ENCODE measurements at places on chromosomes 1 and 21.

- no peak for DNase-seq
Observed at GRCh38 chr1:172394811-172395210, 25.7 kb upstream of the C1orf105 start.

- DNase-seq: no peak
Observed at GRCh38 chr1:160789702-160790611, 6.0 kb upstream of the LY9 start.

GRCh38 chr1:46341222-46342083 is 846 bp downstream of the NSUN4 start:
- DNase-seq: no peak

DNA sequence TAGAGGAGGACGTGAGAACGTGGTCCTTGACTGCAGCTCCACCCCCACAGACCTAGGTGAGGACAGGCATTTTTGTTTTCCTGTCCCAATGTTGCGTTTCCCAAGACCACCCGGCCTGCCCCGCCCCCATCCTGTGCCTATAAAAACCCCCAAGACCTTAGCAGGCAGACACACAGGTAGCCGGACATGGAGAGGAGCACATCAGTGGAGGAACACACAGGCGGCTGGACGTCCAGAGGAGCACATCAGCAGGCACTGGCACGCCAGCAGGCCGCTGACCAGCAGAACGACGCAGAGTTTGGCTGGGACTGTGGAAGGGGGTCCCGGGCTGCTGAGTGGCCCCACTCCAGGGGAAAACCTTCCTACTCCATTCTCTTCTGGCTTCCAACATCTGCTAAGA is 12.7 kb upstream of the HMGCL start:
- no peak for DNase-seq

GRCh38 chr1:86703696-86704457 is 499 bp upstream of the SH3GLB1 start:
- DNase-seq: peak; percentile 24

- DNase-seq: no peak
Observed at GRCh38 chr1:67316180-67316902, 8.7 kb downstream of the IL12RB2 start.

- peak; percentile 81 for DNase-seq
Observed at GRCh38 chr1:2044510-2045319, 5.5 kb upstream of the PRKCZ start.

GRCh38 chr1:15704526-15705183 is 20.5 kb downstream of the PLEKHM2 start:
- no peak for DNase-seq

- no peak for DNase-seq
Observed at GRCh38 chr21:26068776-26069175, 101.8 kb downstream of the APP start.

- DNase-seq: no peak
Observed at GRCh38 chr21:45828580-45829570, 152.7 kb upstream of the COL6A1 start.

- no peak for DNase-seq
Observed at GRCh38 chr1:159068886-159069285, 7.7 kb downstream of the AIM2 start.

GRCh38 chr1:33828654-33829053 is 35.2 kb upstream of the HMGB4 start:
- DNase-seq: no peak

GRCh38 chr21:33981391-33982101 is 65.9 kb upstream of the ATP5PO start:
- no peak for DNase-seq

DNA sequence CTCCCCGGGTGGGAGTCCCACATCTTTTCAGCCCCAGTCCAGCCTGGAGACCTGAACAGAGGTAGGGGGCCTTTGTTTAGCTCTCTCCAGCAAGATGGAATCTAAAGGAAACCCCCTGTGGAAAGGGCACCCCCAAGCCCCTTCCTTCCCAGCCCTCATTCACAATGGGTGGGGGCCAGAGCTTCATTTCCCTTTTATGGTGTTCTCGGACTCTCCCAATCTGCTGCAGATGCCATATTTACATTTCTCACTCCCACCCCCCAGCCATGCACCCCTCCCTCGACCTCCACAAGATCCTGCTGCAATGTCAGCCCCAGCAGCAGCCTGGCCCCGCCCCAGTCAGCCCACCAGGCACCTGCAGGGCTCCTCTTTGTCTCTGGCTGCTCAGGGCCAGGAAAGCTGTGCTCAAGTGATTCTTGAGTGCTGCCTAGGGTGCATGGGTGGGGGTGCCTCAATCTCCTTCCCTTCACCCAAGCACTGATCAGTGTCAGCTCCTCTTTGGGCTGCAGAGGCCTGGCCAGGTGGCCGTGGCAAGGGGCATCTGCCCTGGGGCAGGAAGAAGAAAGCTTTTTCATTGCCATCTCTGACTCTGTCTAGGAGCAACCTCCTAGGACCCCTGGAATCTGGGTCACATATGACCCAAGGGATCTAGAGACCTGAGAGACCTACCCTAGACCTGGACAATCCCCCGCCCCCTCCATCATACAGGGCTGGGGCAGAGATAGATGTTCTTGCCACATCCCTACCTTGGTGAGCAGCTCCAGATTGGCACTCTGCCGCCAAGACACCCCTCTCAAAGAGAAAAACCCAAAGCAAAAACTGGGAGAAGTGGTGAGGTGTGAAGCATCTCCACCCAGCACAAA is 1.7 kb downstream of the KIF21B start:
- no peak for DNase-seq

DNA sequence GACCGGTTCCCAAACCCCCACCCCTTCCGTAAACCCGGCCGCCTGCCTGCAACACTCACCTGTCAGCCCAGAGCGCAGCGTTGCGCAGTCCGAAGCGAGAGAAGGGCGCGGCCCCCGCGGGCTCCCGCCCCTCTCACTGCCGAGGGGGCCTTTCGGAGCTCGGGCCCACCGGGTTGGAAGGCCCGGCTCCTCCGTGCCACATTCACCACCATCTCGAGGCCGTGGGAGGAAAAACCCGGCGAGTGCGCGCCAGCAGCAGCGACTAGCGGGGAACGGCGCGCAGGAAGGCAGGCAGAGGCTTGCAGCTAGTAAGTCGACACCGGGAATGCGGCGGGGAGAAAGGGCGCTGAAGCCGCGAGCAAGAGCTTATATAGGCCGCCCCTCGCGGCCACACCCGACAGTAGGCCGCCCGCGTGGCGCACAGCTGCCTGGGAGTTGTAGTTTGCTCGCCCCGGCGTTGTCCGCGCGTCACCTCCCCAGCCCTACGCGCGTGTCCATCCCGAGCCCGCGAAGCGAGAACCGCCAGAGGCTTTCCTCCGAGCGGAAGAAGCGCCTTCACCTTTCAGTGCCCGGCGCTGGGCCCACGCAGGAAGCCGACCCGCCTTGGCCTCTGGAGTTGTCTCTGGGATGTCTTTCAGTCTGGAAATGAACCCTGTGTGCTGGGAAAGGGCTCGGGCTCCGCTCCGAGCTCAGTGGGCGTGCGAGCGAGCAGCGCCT is 10.4 kb upstream of the RAB42 start:
- peak; percentile 92 for DNase-seq

DNA sequence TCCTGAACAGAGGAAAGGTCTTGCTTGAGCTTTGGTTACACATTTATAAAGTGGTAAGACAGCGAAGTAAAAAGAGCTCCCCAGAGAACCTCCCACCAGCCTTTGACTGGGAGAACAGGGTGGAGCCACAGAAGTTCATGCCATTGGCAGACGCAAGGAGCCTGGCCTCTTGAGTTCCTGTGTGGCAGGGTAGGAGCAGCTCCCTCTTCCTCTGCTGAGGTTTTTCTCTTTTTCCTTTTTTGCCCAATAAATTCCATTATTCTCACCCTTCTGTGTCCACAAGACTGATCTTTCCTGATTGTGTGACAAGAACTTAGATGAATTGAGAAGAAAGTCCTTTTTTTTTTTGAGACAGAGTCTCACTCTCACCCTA is 4.3 kb downstream of the THEM4 start:
- DNase-seq: no peak

GRCh38 chr1:232357416-232357815 is 272.5 kb downstream of the SIPA1L2 start:
- no peak for DNase-seq

DNA sequence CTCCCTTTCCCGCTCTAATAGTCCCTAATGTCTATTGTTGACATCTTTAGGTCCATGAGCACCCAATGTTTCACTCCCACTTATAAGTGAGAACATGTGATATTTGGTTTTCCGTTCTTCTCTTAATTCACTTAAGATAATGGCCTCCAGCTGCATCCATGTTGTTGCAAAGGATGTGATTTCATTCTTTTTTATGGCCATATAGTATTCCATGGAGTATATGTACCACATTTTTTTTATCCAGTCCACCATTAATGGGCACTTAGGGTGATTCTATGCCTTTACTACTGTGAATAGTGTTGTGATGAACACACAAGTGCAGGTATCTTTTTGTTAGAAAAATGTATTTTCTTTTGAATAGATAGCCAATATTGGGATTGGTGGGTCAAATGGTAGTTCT is 126.0 kb upstream of the RAB3GAP2 start:
- no peak for DNase-seq

- no peak for DNase-seq
Observed at GRCh38 chr1:171128463-171128862, 37.8 kb downstream of the FMO3 start.

DNA sequence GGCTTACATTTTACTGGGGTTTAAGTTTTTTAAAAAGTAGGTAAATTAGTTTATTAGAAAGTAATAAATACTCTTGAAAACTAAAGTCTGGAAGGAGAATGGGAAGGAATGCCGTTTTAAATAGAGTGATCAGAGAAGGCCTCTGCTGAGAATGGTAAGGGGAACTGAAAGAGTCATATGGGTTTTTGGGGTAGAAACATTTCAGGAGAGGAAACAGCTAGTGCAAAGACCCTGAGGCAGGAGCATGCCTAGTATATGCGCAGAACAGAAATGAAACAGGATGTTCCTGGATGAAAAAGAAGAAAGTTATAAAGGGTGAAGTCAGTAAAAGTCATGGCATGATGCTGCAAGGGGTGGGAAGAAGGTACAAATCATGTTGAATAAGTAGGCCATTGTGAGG is 38.9 kb downstream of the ZC3H11B start:
- DNase-seq: no peak

DNA sequence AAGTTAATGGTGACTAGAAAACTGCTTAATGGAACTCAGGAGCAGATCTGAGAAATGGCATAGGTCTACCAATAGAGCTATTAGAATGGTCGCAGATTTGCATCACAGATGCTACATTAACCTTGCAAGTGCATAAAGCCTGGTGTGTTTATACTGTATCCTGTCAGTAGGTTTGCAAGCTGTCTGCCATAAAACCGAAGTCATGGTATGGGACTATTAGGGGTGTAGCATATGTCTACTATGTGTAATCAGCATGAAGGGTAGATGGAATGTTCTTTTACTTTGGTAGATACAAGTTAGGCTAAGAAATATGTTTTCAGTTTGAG is 574.2 kb upstream of the ADGRL2 start:
- DNase-seq: no peak

DNA sequence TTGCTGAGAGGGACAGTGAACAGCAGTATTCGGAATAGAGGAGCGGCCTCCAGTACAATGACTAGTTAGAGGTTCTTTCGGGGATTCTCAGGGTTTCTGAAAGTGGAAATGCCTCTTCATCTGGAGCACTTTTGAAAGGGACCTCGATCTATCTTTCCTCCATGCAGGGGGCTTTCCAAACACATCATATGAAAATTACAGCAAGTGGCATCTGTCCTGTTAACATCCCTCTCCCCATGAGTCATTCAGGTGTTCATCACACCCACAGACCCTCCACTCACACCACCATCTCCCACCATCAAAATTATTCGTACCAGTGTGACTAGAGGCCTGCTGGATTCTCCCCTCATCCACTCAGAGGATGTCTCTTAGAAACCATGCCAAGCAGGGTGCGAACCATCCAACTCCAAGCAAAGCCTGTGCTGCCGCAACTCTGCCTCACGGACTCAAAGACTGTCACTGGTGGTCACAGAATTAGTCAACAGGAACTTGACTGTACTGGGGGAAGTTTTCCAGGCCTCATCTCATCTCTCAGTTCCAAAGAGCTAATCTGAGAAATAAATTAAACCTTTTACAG is 211.1 kb downstream of the MRPL39 start:
- DNase-seq: no peak

DNA sequence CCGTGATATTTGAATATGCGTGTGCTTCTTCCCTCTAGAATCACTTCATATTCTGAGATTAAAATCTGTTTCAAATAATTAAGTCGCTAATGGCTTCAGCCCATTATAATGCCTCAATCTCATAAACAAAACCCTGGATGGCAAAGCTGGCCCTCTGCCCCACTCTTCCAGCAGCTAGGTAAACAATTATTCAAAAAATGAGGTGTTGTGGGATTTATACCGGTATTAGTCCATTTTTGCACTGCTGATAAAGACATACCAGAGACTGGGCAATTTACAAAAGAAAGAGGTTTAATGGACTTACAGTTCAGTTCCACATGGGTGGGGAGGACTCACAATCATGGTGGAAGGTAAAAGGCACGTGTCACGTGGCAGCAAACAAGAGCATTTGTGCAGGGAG is 510.4 kb upstream of the ADGRL2 start:
- no peak for DNase-seq

GRCh38 chr1:6246497-6247467 is 2.8 kb downstream of the HES3 start:
- DNase-seq: peak; percentile 96

GRCh38 chr1:51310871-51311613 is 19.3 kb downstream of the TTC39A start:
- DNase-seq: no peak

- DNase-seq: no peak
Observed at GRCh38 chr1:217205578-217205977, 425.3 kb downstream of the GPATCH2 start.

DNA sequence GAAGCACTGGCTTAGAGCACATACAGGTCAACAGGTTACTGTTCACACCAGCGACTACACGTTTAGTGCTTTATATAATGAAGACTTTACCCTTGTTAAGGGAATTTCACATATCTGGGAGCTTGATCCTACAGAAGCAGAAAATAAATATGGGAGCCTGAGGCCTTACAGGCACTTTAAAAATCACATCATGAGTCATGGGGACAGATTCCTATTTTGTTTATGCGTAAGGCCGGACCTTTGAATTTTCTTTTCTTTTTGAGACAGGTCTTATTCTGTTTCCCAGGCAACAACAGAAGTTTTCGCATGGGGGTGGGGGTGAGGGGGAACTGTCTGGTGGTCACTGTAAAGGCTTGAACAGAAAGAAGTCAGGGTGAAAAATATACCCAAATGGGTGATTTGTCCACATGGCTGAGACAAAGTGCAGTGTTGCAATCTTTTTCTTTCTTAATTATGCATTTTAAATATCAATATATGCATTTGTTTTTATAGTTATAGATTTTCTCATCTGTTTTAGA is 276.7 kb downstream of the KCNH1 start:
- no peak for DNase-seq

DNA sequence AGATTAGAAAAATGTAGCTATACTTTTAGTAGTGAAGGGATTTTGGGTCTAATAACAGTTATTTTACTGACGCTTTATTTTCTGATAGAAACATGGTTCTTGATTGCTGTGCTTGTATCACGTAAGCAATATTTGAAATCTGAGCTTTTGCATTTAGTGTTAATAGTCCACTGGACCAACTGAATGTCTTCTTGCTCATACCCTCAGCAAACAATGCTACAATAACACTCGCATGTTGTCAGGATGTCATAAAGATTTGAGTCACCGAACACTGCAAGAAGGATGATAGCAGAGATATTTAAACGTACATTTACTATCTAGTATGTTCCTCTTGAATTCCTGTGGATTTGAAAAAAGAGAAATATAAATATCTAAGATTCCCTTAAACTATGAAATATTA is 7.5 kb downstream of the DYRK1A start:
- DNase-seq: no peak

All from HuH-7 (cell line).